Renal pelvis (tissue), 12 donors: ENCODE measurements at places on chromosomes 12 and 14. TPM values are rescaled to one million over a fixed set of nuclear protein-coding genes. Genes with fewer than 3 reads are reported as not detected.

- no peak for DNase-seq
Observed at GRCh38 chr12:5200278-5201087, 156.8 kb downstream of the KCNA5 start.

DNA sequence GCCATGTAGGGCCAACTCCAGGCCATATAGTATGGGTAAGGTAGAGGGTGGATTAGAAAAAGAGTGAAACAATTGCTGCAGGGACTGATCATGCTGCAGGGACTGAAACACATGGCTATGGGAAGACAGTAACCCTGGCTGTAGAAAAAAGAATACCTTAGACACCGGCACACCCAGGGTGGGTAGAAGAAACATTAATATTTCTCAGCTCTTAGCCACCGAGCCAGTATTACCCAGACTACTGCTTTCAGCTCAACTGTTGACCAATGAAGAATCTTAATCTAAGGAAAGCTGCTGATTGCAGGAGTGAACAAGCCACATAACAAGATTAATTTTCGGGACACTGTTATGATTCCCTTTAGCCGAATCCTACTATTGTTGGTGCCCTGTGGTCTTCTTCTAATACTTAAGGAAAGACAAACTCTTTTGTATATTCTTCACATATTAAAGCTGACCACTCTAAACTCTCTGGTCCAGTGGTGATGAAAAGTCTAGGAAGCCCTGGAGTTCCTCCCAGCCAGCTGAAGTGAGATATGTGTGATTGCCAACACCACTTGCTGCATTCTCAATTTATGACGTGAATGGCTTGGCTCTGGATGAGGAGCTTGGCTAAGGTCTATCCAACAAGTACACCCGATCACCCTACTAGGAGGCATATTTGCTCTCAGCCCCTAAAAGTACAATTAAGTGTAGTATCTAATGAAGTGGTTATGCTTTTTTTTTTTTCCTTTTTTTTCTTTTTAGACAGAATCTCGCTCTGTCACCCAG, 69.2 kb downstream of the NOVA1 start:
- DNase-seq, result no peak

GRCh38 chr12:46553911-46554310, 181.3 kb upstream of the SLC38A2 start:
- DNase-seq, result no peak

- DNase-seq, result no peak
Observed at GRCh38 chr12:116266631-116267349, 10.7 kb downstream of the MED13L start.

GRCh38 chr14:53367644-53368026, 214.5 kb upstream of the DDHD1 start:
- no peak for DNase-seq

GRCh38 chr14:72631401-72631800, 262.5 kb downstream of the DPF3 start:
- DNase-seq, result no peak

DNA sequence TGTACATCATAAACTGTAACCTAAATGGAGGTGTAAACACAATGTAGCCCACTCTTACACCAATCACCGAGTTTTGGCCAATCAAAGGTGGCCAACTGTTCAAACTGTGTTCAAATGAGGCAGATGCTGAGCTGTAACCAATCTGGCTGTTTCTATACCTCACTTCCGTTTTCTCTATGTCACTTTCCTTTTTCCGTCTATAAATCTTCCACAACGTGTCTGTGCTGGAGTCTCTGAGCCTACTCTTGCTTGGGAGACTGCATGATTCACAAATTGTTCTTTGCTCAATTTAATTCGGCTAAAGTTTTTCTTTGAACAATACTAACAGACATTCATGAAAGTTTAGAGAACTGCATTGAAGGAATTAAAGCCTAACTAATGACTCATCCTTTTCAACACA, 547.1 kb upstream of the USP15 start:
- no peak for DNase-seq

DNA sequence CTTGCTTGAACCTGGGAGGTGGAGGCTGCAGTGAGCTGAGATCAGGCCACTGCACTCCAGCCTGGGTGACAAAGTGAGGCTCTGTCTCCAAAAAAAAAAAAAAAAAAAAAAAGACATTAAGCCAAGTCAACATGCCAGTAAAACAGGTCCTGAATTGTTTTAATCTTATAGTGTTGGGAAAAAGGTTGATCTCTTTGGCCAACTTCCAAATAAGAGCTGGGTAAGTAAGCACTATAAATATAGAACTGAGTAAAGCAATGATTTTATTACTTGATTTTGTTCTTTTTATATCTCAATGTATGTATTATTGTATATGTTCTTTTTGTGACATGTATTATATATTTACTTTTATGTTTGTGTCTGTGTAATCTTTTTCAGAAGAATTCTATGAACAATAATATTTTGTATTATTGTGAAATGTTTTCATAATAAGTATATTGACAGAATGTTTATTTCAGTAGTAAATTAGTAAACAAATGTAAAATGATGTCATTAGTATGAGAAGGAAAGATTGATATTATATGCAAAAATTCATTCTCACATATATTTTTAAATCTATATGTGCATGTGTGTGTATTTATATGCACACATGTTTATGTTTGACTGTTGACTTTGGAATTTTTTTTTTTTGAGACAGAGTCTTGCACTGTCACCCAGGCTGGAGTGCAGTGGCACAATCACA, 9.6 kb upstream of the AKAP6 start:
- no peak for DNase-seq

GRCh38 chr12:46401662-46402061, 29.1 kb upstream of the SLC38A2 start:
- no peak for DNase-seq

- DNase-seq, result no peak
Observed at GRCh38 chr14:47390831-47391504, 284.4 kb downstream of the MDGA2 start.

DNA sequence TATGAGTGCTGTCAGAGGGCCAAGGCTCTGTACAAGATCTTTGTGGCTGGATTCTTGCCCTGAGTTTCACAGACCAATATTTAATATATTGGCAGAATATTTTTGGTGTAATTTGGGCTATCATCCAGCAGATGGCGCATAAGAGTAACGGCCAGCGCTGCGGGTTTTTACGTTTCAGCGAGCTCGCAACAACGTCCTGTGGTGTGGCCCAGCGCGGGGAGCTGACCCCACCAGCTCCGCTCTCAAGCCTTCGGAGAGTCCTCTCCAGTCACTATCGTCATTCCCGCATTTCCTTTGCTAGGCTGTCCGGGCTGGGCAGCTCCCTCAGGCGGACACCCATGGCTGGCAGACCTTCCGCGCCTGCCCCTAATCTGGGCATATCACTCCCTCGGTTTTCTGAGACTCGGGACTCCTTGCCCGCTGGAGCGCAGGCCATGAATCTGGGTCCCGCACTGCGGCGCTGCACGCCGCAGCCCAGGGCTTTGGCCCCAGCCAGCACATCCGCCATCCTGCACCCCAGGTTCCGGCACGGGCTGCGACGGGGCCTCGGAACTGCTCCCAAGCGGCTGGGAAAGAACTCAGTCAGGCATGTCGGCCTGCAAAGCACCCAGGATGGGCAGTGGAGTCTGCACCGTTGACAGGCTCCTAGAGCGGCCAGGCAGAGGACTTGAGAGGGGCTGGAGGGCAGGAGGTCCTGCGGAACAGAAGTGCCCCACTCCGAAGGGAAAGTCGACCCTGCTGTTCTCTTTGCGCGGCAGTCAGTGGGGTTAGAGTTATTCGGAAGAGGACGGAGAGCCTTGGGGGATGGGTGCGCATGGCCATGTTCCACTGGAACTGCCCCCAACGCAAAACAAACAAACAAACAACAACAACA, 18.4 kb downstream of the OLR1 start:
- DNase-seq, result peak; percentile 61

GRCh38 chr12:95857156-95857555, 1.6 kb upstream of the SNRPF start:
- no peak for DNase-seq

DNA sequence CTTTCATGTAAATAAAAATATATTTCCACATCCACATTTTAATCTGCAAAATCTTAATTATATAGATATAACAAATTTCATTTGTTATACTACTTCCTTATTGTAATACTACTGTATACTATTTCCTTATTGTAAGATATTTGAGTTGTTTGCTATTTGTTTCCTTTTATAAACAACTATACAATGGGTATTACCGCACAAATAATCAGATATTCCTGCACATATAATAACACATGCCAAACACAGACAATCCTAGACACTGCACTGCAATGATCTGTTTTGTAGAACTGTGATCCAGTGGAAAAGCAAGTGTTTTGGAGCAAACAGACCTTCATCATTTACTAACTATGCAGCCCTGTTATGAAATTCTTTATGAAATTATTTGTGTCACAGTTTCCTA, 30.5 kb downstream of the PRKD1 start:
- DNase-seq, result no peak

DNA sequence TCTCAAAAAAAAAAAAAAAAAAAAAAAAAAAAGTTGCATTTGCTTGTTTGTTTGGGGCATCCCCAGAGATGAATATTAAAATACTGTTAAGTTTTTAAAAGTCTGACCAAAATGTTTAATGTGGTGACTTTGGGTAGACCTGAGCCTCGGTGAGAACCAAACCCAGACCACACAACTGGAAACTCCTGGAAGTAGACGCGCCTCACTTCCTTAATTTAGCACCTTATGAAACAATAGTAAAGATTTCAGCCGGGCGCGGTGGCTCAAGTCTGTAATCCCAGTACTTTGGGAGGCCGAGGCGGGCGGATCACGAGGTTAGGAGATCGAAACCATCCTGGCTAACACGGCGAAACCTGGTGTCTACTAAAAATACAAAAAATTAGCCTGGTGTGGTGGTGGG, 9.3 kb downstream of the NFKBIA start:
- no peak for DNase-seq

DNA sequence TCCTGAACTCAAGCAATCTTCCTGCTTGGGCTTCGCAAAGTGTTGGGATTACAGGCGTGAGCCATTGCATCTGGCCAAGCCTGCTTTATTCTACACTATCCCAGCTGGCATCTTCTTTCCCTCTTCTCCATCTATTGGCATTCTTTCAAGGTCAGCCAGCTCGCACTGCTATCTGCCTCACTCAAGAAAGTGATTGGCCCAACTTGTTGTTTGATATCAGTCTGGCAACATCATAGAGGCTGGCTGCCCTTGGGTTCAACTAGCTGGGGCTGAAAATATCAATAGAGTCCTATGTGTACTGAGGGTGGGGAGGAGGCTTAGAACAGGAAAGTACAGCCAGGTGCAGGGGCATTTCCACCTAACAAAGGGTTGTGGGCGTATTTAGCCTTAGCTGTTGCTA, 17.1 kb downstream of the GMFB start:
- DNase-seq, result no peak

GRCh38 chr12:64968989-64969819, 144.8 kb downstream of the TBC1D30 start:
- no peak for DNase-seq

- DNase-seq, result no peak
Observed at GRCh38 chr12:39935275-39935674, 170.6 kb downstream of the SLC2A13 start.

DNA sequence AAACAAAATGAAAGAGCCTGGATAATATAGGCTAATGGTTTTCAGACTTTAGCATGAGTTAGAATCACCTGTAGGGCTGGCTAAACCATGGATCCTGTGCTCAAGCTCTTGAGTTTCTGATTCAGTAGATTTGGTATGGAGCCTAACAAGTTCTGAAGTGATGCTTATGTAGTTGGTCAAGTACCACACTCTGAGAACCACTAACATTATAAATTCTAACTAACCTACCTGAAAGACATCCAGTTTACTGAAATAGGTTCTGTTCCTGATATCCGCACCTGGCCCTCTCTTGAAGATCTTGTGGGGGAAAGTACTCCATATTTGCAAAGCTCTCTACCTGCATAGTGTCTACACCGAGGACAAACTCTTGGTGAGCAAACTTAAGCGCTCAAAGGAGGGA, 59.4 kb upstream of the VSX2 start:
- DNase-seq, result no peak

GRCh38 chr12:8475508-8476203, 19.9 kb downstream of the CLEC6A start:
- no peak for DNase-seq

GRCh38 chr14:28709571-28710305, 56.8 kb upstream of the FOXG1 start:
- DNase-seq, result no peak

DNA sequence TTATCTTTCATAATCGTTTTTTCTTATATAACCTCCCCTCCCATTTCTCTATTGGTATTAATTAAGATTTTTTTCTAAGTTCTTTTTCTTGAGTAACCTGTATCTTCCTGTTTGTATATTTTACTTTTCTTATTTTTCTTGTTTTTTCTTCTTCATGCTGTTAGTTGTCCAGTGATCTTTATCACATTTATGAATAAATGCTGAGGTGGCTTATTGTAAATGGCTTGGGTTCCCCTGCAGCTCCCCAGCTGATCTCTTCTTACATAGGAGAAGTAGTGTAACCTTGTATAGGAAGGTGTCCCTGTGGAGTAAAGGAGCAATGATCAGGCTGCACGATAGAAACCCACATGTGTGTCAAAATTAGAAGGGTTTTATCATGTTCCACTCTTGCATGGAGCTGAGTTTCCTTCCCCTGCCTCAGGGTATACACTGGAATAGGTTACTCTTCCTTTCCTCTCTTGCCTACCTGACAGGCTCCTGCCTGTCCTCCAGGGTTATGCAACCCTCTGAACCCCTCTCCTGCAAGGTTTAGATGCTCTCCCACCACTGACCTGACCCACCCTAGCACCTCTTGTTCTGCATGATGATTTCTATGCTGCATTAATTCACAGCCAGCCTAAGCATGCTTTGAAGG, 334.8 kb upstream of the RGS6 start:
- no peak for DNase-seq

- no peak for DNase-seq
Observed at GRCh38 chr12:48586361-48586760, 16.5 kb upstream of the LALBA start.

DNA sequence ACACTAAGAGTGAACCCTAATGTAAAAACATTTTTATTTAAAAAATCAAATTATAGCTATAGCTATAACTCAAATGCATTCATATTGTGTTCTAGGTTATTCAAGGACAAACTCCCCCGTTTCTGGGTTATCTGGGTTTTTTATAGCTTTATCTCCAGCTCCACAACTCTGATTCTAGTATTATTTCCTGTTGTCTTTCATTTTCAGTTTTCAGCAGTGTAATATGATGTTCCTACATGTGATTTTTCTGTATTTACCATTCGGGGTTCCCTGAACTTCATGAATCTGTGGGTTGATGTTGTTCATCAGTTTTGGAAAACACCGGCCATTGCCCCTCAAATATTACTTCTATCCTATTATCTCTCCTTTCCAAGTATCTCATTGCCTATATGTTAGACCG, 221.9 kb upstream of the FOXN3 start:
- DNase-seq, result no peak

The ABCD2 gene
- 0.07 TPM for polyA plus RNA-seq

The FAM161B gene
- polyA plus RNA-seq, result 10.6 TPM

The HHIPL1 gene
- polyA plus RNA-seq, result 2.1 TPM

The PTPRB gene
- polyA plus RNA-seq, result 19.5 TPM

The CINP gene
- polyA plus RNA-seq, result 36.0 TPM

The BDKRB2 gene
- 3.0 TPM for polyA plus RNA-seq

The ZDHHC22 gene
- 0.58 TPM for polyA plus RNA-seq

The OR10AD1 gene
- 0.26 TPM for polyA plus RNA-seq

The KCNJ8 gene
- 22.8 TPM for polyA plus RNA-seq

The KRT77 gene
- not detected for polyA plus RNA-seq

The DEGS2 gene
- polyA plus RNA-seq, result 10.4 TPM

The DACT1 gene
- polyA plus RNA-seq, result 34.4 TPM

The AHNAK2 gene
- polyA plus RNA-seq, result 2.2 TPM
